ENCODE measurements at places on chromosomes 1 and 21. TPM values are rescaled to one million over a fixed set of nuclear protein-coding genes. Genes with fewer than 3 reads are reported as not detected.

The MR1 gene
- total RNA-seq, result 19.2 TPM

The FUCA1 gene
- 8.8 TPM for total RNA-seq

The PHC2 gene
- total RNA-seq, result 55.6 TPM

The MAP10 gene
- total RNA-seq, result 1.0 TPM

The TEX38 gene
- total RNA-seq, result not detected

The SELP gene
- 17.0 TPM for total RNA-seq

The NPR1 gene
- not detected for total RNA-seq

The CDCA8 gene
- total RNA-seq, result 0.31 TPM

The TCHHL1 gene
- total RNA-seq, result not detected

The AMY1C gene
- not detected for total RNA-seq

The TMPRSS15 gene
- 0.21 TPM for total RNA-seq

All from mononuclear cell (primary cell).